ENCODE measurements at places on chromosomes 3 and 15.

- peak; percentile 46 for ATAC-seq
Observed at GRCh38 chr15:65032801-65033537, 3.5 kb upstream of the MTFMT start.

- ATAC-seq, result no peak
Observed at GRCh38 chr3:17798000-17798399, 55.6 kb upstream of the TBC1D5 start.

- ATAC-seq, result peak; percentile 96
Observed at GRCh38 chr3:142958707-142959106, 4.8 kb downstream of the PAQR9 start.

DNA sequence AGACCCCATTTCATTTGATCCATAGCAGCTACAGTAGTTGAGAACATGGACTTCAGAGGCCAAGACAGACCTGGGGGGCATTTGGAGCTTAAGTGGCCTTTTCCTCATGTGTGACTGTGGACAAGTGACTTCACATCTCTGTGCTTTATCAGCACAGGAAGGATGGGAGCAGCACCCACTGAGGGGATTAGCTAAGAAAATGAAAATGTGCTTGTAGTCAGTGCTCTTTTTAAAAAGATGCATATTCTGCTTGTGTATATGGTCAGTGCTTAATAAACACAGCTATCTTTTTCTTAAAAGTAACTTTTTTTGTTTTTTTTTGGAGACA is 34.5 kb downstream of the SLC6A6 start:
- ATAC-seq, result no peak

- ATAC-seq, result peak; percentile 88
Observed at GRCh38 chr15:70596354-70597055, 166.9 kb downstream of the UACA start.

- ATAC-seq, result no peak
Observed at GRCh38 chr3:196651819-196652218, 12.3 kb downstream of the NRROS start.

- no peak for ATAC-seq
Observed at GRCh38 chr15:71612397-71612722, 198.0 kb upstream of the NR2E3 start.

DNA sequence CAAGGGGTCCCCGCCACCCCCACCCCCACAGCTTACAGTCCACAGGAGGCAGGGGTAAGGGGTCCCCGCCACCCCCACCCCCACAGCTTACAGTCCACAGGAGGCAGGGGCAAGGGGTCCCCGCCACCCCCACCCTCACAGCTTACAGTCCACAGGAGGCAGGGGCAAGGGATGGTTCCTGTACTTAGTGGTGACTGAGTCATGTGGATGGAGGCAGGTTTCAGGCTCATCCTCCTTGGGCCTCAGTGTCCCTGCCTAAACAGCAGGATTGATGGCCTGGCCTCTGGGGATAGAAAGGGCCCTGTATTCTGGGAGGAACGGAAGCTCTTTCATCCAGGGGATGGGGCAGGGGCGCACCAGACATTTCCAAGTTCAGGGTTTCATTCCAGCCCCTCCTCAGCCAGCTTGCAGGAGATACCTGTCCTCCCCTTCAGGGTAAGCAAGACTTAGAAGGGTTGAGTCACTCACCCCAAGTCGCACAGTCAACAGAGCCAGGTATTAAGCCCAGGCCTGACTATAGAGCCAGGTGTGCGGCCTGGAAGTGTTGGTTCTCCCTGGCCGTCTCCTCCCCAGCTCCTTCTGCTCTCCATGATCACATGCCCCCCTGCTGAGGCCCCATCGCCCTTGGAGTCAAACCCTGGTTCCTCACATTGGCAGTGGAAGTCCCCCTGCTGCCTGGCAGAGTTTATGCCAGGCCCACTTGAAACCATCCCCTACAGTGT is 12.5 kb downstream of the CSK start:
- peak; percentile 66 for ATAC-seq

DNA sequence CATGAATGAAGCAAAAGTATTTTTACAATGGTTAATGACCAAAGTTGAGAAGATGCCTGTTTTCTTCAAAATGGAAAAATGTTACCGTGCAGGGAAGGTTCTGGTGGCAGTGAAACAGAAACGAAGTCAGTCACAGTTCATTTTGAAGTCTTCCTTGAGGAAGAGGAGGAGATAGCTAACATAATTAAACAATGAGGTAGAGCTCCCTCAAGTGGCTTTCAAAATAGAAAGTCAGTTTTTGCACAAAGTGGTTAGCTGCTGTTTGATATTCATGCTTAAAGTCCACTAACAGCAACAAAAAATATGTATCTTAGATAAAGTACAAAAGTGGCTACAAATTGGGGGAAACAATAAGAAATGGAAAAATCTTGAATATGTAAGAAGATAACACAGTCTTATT is 87.3 kb downstream of the TFG start:
- ATAC-seq, result no peak

DNA sequence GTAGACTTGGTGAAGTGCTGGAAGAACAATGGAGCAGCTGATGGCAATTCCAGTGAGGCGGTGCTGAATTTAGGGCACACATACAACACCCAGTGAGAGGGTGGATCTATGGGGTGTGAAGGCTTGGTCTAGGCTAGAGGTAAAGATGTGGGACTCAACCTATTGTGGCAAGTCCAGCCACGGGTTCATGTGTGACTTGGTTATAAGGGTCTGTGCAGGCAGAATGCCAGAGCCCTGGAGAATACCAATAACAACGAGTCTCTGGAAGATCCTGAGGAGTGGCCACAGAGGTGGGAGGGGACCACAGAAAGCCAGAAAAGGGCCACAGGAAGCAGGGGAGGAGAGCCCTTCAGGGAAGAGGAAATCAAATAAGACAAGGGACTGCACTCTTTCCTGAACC is 55.0 kb downstream of the VGLL4 start:
- no peak for ATAC-seq

DNA sequence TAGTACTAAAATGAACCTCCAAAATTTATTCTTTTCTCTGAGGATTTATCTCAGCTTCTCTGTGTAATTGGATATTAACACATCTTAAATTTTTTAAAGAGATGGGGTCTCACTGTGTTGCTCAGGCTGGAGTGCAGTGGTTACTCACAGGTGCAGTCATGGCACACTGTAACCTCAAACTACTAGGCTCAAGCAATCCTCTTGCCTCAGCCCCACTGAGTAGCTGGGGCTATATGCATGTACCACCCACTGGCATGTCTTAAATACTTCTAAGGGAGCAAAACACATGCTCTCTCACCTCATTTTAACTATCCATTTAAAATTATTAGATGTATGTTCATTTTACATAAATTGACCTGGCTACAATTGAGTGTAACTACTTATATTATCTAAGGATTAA is 11.3 kb upstream of the TMEM87A start:
- ATAC-seq, result no peak

- ATAC-seq, result no peak
Observed at GRCh38 chr3:134656211-134656800, 5.5 kb upstream of the KY start.

DNA sequence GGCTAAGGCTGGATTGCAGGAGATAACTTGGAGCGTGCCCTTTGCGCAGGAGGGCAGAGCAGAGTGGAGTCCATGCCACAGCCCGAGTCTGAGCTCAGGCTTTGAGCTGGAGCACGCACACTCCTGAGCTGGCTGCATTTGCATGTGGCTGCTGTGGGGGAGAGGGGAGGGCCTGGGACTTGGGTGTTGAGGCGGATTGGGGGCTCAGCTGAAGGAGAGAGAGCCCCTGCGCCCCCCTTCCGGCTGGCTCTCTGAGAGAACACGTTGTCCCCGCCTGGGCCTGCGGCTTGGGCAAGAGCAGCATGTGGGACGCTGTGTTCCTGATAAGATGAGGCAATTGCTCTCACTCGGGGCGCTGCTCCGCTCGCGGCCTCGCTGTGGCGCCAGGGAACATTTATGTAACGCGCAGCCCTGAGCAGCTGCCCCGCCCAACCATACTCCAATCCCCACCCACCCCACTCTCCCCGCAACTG is 39.1 kb downstream of the KLF13 start:
- ATAC-seq, result peak; percentile 73

GRCh38 chr3:172692751-172693338 is 18.0 kb downstream of the NCEH1 start:
- no peak for ATAC-seq
